ENCODE measurements at places on chromosomes 3 and 15. TPM values are rescaled to one million over a fixed set of nuclear protein-coding genes. Genes with fewer than 3 reads are reported as not detected.

DNA sequence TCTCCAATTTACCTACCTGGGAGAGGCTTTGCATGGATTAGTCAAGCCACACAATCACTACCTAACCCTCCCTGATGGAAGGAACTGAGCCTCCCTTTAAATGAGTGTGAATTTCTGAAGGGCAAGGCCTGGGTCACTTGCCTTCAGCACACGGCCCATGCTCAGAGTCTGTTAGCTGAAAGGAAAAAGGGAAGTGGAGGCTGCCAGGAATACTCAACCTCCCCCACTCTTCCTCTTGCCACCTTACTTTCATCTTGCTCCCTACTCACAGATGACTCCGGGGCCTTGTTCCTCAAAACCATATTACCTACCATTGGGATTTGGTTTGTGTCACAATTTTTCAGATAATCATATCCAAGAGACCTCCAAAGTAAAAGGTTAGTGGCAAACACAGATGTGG lies 220.0 kb downstream of the ABHD5 start:
- DNase-seq = no peak

FBXL22 gene
- total RNA-seq = 31.0 TPM

DNA sequence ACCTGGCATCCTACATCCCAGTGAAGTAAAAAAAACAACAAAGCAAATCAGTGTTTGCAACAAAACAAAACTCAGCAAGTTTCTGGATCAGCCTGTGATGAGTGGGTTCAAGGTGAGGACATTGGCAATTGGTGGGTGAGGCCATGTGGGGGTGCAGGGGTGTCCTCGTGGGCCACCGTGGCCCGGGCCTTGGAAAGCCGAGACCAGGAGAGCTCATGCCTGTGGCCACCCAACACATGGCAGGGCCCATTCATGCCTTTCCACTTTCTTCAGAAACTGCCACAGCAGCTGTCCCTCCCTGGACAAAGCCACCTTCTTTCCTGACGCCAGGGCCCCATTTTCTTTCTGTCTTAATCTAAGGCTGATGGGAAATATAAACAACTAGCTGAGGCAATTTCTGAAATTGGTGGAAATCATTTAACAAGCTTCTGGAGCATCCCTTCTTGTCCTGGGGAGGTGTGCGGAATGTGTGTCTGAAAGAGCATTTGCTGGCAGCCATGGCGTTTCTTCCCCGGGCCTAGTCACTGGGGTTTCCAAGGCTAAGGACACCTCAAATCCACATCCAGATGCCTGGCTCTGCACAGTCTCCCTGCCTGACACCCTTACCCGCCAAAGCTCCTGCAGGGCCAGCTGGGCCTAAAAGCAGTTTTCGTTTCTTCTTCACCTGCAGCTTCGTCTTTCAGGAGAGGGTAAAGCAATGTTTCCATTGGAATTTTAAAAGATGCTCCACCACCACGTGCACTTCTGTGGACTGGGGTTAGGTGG lies 34.1 kb upstream of the SFMBT1 start:
- DNase-seq = no peak

SERF2 gene
- 1,060 TPM for total RNA-seq

GRCh38 chr3:186785495-186786018 lies 2.2 kb downstream of the EIF4A2 start:
- DNase-seq = no peak

DNA sequence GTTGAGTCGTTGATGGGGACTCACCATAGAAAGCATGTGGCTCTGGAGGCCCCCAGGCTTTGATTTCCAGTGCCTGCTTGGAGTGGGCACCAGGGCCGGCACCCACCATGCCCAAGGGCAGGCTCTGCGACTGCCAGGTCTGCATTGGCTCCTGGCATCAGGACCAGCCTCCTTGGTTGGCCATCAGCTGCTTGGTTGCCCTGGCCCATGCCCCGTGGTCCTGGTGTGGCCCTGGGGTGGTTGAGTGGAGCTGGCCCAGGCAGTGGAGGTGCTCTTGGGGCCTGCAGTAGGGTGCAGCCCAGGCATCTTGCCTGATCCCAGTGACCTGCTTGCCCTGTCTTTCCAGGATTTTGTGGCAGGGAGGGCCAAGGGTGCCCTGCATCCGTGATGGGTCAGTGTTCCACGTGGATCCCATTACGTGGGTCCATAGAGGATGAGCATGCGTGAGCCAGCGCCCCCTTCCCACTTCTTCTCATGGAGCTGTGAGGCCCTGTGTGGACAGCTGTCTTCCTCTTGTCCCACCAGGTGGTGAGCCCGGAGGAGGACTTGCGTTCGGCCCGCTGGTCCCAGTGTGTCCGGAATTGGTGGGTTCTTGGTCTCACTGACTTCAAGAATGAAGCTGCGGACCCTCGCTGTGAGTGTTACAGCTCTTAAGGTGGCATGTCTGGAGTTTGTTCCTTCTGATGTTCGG lies 187.0 kb downstream of the UBE3A start:
- DNase-seq = peak; percentile 37

- DNase-seq = no peak
These were observed 12.0 kb downstream of the TERB2 start for GRCh38 chr15:44968475-44968874.

- DNase-seq = peak; percentile 55
These were observed 4.0 kb downstream of the FBXL22 start for GRCh38 chr15:63601026-63601703.

HDGFL3 gene
- total RNA-seq = 26.7 TPM

KCNMB2 gene
- total RNA-seq = 2.6 TPM

GP9 gene
- total RNA-seq = not detected

DNA sequence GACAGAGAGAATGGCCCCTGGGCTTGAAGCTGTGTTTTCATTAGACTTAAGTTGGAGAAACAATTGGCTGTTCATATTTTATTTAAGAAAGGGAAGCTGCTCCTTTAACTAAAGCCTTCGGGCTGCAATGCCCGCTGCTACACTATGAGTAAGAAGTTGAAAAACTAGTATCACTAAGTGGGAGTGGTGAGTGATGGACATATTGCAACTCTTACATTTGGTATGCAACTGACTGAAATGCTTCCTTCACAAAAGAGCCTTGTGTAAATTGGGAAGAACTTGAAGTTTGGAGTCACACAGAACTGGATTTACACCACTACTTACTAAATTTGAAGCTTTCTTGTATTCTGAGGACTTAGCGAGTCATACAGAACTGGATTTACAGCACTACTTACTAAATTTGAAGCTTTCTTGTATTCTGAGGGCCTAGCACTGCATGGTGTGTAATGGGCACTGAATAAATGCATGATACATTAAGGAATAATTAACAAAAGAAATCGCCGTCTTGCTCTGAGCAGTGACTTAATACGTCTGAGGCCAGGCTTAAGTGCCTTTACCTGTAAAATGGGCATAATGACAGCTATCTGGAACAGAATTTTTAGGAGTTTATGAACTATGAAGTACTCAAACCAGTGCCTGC lies 149.5 kb downstream of the RYR3 start:
- no peak for DNase-seq

DNA sequence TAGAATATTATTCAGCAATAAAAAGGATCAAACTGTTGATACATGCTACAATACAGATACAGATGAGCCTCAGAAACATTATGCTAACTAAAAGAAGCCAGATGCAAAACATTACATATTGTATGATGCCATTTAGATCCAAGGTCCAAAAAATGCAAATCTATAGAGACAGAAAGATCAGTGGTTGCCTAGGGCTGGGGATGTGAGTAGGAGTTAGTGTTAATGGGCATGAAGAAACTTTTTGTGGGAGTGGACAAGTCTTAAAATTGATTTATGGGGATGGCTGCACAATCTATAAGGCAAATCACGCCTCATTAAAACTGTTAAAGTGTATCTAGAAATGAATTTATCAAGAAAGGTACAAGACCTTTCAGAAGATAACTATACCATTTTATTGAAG lies 45.0 kb downstream of the EHHADH start:
- no peak for DNase-seq

- no peak for DNase-seq
These were observed 5.2 kb downstream of the WDR5B start for GRCh38 chr3:122410639-122411038.

Measured in Right ventricle myocardium superior (tissue), 1 donor.